ENCODE measurements at places on chromosomes 12 and 14. TPM values are rescaled to one million over a fixed set of nuclear protein-coding genes. Genes with fewer than 3 reads are reported as not detected.

Gene SDR9C7
- total RNA-seq, result not detected

Gene TPCN1
- total RNA-seq, result 47.3 TPM

Gene ZC2HC1C
- total RNA-seq, result 2.8 TPM

Gene PIWIL1
- 3.5 TPM for total RNA-seq

DNA sequence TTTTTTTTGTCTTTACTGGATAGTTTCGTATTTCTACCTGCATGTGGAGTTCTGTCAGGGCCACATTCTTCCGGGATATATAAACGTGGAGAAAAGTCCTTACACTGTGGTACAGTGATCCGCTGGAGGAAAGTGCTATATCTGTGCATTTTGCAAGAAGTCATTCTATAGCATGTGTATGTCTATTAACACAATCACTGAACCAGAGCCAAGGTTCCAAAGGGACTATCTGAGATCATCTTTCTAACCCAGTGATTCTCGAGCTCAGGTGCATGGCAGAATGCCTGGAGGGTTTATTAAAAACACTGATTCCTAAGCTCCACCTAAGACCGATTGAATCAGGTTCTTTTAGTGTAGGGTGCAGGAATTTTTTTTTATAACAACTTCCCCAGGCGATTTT is 354.0 kb downstream of the NRXN3 start:
- no peak for DNase-seq
- H3K27ac ChIP-seq, result no peak overlapping the region
- H3K4me3 ChIP-seq, result no peak overlapping the region
- H3K36me3 ChIP-seq, result no peaks in the 10 kb centered on the region
- H3K4me1 ChIP-seq, result no peaks in the 10 kb centered on the region
- no peaks in the 10 kb centered on the region for H3K27me3 ChIP-seq

DNA sequence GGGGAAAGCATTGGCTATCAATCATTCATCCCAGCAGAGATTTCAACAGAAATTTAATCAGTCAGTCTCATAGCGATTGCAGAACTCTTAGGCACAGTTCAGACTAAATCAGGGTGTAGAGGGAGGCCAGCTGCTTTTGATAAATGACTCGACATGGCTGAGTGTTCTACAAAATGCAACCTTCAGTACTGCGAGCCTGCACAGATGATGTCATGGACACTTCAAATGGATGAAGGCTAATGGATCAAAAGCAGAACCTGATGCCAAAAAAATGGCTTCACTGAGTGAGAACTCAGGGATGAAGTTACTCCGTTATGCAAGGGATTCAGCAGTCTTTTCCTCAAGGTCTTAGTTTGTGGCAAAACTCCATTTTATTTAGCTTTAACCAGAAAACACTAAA is 167.3 kb downstream of the DACT1 start:
- H3K27ac ChIP-seq, result no peak overlapping the region
- H3K27me3 ChIP-seq, result no peaks in the 10 kb centered on the region
- H3K4me3 ChIP-seq, result no peak overlapping the region
- DNase-seq, result no peak
- H3K36me3 ChIP-seq, result no peaks in the 10 kb centered on the region

GRCh38 chr12:102438827-102439210 is 41.5 kb downstream of the IGF1 start:
- no peak overlapping the region for H3K4me3 ChIP-seq
- no peak for DNase-seq
- no peaks in the 10 kb centered on the region for H3K36me3 ChIP-seq
- no peaks in the 10 kb centered on the region for H3K27me3 ChIP-seq
- no peaks in the 10 kb centered on the region for H3K4me1 ChIP-seq
- no peak overlapping the region for H3K27ac ChIP-seq
